ENCODE measurements at places on chromosomes 11 and 22.

DNA sequence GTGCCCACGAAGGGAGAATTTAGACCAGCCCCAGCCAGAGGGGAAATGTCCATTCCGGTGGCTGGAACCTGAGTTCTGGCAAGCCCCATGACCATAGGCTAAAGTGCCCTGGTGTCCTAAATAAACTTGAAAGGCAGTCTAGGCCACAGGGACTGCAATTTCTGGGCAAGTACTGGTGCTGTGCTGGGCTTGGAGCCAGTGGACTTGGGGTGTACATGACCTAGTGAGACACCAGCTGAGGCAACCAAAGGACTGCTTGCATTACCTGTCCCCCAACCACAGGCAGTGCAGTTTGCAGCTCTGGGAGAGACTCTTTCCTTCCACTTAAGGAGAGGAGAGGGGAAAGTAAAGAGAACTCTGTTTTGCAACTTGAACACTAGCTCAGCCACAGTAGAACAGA, 23.7 kb downstream of the RRP8 start:
- no peak overlapping the region for H3K4me3 ChIP-seq
- no peaks in the 10 kb centered on the region for H3K27me3 ChIP-seq
- no peak overlapping the region for H3K27ac ChIP-seq
- no peak for DNase-seq

GRCh38 chr22:38397189-38398085, 57.6 kb downstream of the KCNJ4 start:
- peak; percentile 78 for DNase-seq
- peak overlapping the region; percentile 92 for H3K27ac ChIP-seq
- no peaks in the 10 kb centered on the region for H3K27me3 ChIP-seq
- H3K4me1 ChIP-seq: peaks cover 26% of the 10 kb centered on the region

- H3K4me3 ChIP-seq: no peak overlapping the region
- H3K27me3 ChIP-seq: no peaks in the 10 kb centered on the region
- no peak for DNase-seq
- H3K36me3 ChIP-seq: no peaks in the 10 kb centered on the region
- no peaks in the 10 kb centered on the region for H3K4me1 ChIP-seq
Observed at GRCh38 chr11:73299751-73300150, 8.3 kb upstream of the ARHGEF17 start.

DNA sequence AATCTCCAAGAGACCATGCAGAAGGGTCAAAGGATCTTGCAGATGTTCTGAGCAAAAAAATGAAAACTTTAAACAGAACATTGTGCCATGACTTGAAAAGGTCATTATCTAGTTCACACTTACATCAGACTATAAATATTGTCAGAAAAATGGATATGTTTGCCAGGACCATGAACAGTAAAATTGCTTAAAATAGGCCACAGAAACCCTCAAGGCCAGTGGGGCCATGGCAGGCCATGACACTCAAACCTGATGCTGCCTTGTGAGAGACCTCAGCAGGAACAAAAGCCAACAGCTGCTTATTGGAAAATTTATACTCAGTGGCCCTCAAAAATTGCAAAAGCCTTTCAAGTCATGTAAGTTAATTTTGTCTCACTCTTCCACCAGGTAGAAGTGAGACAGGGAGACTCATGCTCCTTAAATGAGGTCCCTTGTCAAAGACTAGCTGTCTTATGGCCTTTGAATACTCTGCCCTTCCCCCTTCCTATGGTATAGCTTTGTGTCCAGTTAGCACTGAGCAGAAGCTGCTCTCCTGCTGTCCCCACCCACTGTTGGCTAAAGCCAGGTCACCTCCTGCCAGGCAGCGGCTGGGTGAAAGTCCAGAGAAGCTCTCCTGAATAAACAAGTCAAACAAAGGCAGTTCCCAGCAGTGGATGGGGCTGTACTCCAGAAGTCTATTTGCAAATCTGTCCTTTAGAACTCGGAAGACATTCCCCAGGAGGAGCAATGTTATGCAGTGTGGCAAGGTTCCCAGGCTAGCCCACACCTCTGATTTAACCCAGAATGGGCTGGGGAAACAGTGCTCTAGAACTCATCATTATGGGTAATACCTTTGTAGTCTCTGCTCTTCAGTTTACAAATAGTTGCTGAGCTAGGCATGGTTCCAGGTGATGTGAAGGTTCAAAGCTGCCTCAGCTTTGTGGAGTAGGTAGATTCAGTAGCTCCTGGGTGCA, 21.4 kb downstream of the ADM start:
- no peak for DNase-seq
- H3K27me3 ChIP-seq: no peaks in the 10 kb centered on the region
- no peaks in the 10 kb centered on the region for H3K36me3 ChIP-seq
- H3K4me1 ChIP-seq: peaks cover 51% of the 10 kb centered on the region

GRCh38 chr11:86785576-86785975, 14.8 kb upstream of the PRSS23 start:
- H3K36me3 ChIP-seq: no peaks in the 10 kb centered on the region
- no peaks in the 10 kb centered on the region for H3K4me1 ChIP-seq
- H3K27ac ChIP-seq: no peak overlapping the region
- no peak overlapping the region for H3K4me3 ChIP-seq
- H3K27me3 ChIP-seq: no peaks in the 10 kb centered on the region

DNA sequence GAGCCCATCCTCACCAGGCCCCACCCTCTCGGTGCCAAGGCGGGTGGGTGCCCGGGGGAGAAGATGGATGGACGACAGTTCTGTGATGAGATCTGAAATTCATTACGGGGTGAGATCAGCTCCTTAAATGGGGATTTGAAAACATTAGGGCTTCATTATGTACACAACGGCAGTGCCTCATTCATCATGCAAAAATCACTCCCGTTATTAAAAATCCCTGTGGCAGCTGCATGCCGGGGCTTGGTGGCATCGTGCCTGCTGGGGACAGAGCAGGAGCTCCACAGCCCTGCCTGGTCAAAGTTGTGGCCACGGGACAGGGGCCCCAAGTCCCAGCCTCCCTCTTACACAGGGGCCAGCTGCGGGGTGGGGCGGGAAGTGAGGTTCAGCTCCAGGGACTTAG, 20.2 kb downstream of the OTUB1 start:
- no peak overlapping the region for H3K27ac ChIP-seq
- H3K4me1 ChIP-seq: peaks cover 23% of the 10 kb centered on the region
- H3K4me3 ChIP-seq: no peak overlapping the region
- DNase-seq: no peak

DNA sequence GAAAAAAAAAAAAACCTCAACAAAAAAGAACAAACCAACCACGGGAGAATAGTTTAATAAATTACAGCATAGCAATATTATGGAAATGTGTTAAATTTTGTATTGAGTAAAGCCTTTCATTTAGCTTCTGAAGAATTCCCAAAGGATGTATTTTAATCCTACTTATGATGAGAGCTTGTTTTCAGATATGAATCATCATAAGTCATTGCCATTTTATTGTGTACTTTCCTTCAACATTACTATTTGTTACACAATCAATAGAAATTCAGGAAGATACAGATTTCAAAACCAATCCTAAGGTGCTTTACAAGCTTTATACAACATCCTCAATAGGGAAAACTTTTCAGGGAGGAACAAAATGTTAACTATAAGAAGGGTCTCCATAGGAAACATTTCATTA, 200.6 kb upstream of the CTSC start:
- no peak overlapping the region for H3K4me3 ChIP-seq
- DNase-seq: no peak
- no peaks in the 10 kb centered on the region for H3K27me3 ChIP-seq
- peaks cover 3% of the 10 kb centered on the region for H3K4me1 ChIP-seq
- no peak overlapping the region for H3K27ac ChIP-seq

DNA sequence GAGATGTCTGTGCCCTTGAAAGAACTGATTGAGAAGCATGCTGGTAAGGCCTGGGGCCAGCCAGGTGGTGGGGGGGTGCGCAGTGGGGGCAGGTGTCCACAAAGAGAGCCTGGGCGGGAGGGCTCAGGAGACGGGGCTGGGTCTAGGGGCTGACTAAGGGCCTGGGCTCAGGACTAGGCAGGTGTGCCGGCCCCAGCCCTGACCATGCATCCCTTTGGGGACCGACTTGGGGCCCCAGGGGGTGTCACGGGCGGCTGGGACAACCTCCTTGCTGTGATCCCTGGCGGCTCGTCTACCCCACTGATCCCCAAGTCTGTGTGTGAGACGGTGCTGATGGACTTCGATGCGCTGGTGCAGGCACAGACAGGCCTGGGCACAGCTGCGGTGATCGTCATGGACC, 4.4 kb downstream of the NDUFV1 start:
- H3K4me3 ChIP-seq: no peak overlapping the region
- peaks cover 50% of the 10 kb centered on the region for H3K4me1 ChIP-seq

DNA sequence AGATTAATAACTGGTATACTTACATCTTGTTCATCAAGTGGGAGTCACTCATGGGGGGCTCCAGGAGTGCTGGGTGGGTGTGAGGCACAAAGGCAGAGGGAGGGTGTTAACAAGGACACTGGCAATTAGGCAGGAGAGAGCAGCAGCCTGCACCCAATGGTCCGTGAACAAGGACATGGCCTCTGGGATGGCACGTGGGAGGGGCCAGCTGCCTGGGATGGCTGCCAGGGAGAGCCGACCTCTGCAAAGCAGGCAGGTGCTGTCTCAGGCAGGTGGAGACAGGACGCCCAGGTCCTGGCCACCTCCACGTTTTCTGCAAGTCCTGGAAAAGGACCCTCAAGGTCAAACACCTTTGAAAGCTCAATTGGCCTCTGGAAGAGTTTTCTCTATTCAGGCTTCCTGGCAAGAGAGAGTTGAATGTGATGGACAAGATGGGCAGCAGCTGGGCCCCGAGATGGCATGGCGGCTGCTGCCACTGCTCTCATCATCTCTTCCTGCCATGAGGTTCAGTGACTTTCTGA, 257.1 kb downstream of the BUD13 start:
- peaks cover 31% of the 10 kb centered on the region for H3K27me3 ChIP-seq
- no peak for DNase-seq
- no peaks in the 10 kb centered on the region for H3K4me1 ChIP-seq
- no peak overlapping the region for H3K4me3 ChIP-seq
- H3K27ac ChIP-seq: no peak overlapping the region

GRCh38 chr22:23138584-23139435, 3.0 kb downstream of the RSPH14 start:
- H3K27me3 ChIP-seq: no peaks in the 10 kb centered on the region
- H3K27ac ChIP-seq: peak overlapping the region; percentile 75
- peaks cover 48% of the 10 kb centered on the region for H3K4me1 ChIP-seq

- no peak overlapping the region for H3K4me3 ChIP-seq
- H3K27ac ChIP-seq: no peak overlapping the region
- H3K36me3 ChIP-seq: peaks cover 75% of the 10 kb centered on the region
Observed at GRCh38 chr11:70378506-70379134, 19.7 kb upstream of the CTTN start.

GRCh38 chr11:20489948-20490347, 102.4 kb downstream of the PRMT3 start:
- no peak for DNase-seq
- H3K4me3 ChIP-seq: no peak overlapping the region
- no peaks in the 10 kb centered on the region for H3K27me3 ChIP-seq
- peaks cover 7% of the 10 kb centered on the region for H3K36me3 ChIP-seq

- no peak overlapping the region for H3K27ac ChIP-seq
- H3K4me3 ChIP-seq: no peak overlapping the region
- no peaks in the 10 kb centered on the region for H3K36me3 ChIP-seq
- no peaks in the 10 kb centered on the region for H3K4me1 ChIP-seq
- DNase-seq: no peak
- H3K27me3 ChIP-seq: no peaks in the 10 kb centered on the region
Observed at GRCh38 chr11:87779276-87780067, 395.8 kb downstream of the RAB38 start.

- no peaks in the 10 kb centered on the region for H3K27me3 ChIP-seq
- no peaks in the 10 kb centered on the region for H3K4me1 ChIP-seq
- peaks cover 98% of the 10 kb centered on the region for H3K36me3 ChIP-seq
- H3K27ac ChIP-seq: no peak overlapping the region
Observed at GRCh38 chr22:20109411-20110358, 6.2 kb upstream of the RANBP1 start.

- peaks cover 4% of the 10 kb centered on the region for H3K4me1 ChIP-seq
- no peak overlapping the region for H3K4me3 ChIP-seq
- no peaks in the 10 kb centered on the region for H3K36me3 ChIP-seq
- H3K27ac ChIP-seq: peak overlapping the region; percentile 51
- no peak for DNase-seq
- no peaks in the 10 kb centered on the region for H3K27me3 ChIP-seq
Observed at GRCh38 chr11:34512840-34513681, 533 bp downstream of the ELF5 start.

- no peak for DNase-seq
- H3K36me3 ChIP-seq: peaks cover 57% of the 10 kb centered on the region
- H3K4me1 ChIP-seq: no peaks in the 10 kb centered on the region
- no peak overlapping the region for H3K27ac ChIP-seq
- no peaks in the 10 kb centered on the region for H3K27me3 ChIP-seq
Observed at GRCh38 chr11:8098361-8098760, 17.4 kb downstream of the TUB start.

DNA sequence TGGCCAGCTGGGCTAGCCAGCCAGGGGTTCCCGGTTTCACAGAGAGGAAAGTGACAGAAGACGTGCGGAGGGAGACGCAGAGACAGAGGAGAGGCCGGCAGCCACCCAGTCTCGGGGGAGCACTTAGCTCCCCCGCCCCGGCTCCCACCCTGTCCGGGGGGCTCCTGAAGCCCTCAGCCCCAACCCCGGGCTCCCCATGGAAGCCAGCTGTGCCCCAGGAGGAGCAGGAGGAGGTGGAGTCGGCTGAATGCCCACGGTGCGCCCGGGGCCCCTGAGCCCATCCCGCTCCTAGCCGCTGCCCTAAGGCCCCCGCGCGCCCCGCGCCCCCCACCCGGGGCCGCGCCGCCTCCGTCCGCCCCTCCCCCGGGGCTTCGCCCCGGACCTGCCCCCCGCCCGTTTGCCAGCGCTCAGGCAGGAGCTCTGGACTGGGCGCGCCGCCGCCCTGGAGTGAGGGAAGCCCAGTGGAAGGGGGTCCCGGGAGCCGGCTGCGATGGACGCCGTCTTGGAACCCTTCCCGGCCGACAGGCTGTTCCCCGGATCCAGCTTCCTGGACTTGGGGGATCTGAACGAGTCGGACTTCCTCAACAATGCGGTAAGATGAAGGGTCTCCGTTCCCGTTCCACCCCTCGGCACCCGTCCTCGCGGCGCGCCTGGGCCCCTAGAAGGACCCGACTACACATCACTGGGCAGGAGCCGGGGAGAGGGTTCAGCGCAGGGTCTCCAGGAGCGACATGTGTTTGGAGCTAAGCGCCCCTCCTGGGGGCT, at the start of gene CREB3L1:
Gene CREB3L1, plus strand, starts transcription at position 41 of the 765 bp plus-strand sequence. Its CDS starts 450 bp downstream, at position 491.
- no peak for DNase-seq
- peak within 1 kb of the TSS; percentile 74 for H3K4me3 ChIP-seq
- peaks cover 8% of the 10 kb centered on the region for H3K27me3 ChIP-seq
- no peaks in the 10 kb centered on the region for H3K36me3 ChIP-seq

- H3K27me3 ChIP-seq: no peaks in the 10 kb centered on the region
- no peak for DNase-seq
- peaks cover 23% of the 10 kb centered on the region for H3K4me1 ChIP-seq
- H3K36me3 ChIP-seq: no peaks in the 10 kb centered on the region
- H3K4me3 ChIP-seq: no peak overlapping the region
Observed at GRCh38 chr11:59009661-59010060, 70.4 kb downstream of the GLYATL1 start.

DNA sequence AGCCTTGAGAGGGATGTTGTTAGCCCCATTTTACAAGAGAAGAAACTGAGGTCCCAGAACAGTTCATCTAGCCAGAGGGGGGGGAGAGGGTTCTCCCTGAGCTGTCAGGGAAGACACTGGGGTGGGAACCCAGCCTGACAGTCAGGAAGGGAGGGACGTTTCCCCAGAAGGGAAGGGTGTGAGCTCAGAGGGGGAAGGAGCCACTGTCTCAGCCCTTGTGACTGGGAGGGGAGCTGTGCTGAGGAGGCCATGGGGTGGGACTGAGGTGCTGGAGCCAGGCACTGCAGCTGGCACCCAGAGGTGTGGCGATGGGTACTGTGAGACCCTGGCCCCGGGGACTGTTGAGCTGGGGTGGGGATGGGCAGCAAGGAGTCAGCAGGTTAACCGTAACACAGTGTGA, 35.7 kb downstream of the DAGLA start:
- H3K36me3 ChIP-seq: no peaks in the 10 kb centered on the region
- no peak overlapping the region for H3K4me3 ChIP-seq
- no peaks in the 10 kb centered on the region for H3K27me3 ChIP-seq
- no peak overlapping the region for H3K27ac ChIP-seq
- peaks cover 28% of the 10 kb centered on the region for H3K4me1 ChIP-seq

Measured in suprapubic skin (tissue), 4 donors.